ENCODE measurements at places on chromosomes 1 and 21.

GRCh38 chr1:239939602-239940001 lies 152.1 kb upstream of the FMN2 start:
- DNase-seq, result no peak

DNA sequence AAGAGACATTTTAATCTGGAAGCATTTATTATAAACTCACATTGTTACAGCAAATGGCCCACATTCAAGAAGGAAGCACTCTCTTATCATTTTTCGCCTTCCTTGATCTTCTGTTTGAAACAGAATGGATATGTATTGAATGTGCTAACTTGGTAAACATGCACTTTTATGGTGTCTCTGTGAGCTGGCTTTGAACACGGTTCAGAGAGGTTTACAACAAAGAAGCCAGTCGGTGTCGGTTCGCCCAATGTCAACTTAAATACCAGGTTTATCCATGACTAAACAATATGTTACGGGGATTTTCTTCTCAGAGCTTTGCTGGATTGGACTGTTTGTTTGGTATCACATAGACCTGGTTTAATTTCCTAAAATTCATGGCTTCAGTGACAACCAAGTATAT lies 226.4 kb downstream of the TGFB2 start:
- DNase-seq, result no peak

GRCh38 chr1:247145279-247145678 lies 26.5 kb downstream of the ZNF124 start:
- DNase-seq, result no peak

DNA sequence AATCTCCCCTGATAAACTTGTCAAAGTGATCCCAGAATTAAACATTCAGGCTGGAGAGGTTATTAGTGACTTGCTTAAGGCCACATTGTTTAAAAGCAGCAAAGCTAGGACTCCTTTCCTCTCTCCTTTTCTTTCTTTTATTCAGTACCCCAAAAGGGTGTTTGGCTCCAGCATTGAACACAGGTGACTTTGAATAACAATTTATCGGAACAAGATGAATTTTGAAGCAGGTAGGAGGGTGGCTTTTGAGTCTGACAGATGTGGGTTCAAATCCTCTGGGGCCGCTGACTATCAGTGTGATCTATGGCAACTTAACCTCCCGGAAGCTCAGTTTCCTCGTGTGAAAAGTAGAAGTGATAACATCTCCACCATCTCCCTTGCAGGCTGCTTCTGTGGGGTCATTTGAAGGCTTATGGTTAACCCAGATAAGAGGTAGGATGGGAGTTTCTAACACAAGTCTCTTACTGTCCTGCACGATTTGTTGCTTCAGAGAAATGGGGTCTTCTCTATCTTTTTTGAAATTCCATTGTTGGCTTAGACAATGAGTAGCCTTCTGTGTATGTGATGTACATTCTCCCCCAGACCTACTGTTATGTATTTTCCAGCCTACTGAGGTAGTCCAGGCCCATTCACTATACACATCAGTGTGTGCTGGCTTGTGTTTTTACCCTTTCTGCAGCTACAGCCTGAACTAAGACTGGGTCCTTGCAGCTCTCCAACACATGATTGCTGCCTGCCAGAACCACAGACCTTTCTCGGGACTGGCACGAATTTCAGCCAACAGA lies 29.0 kb downstream of the JUN start:
- no peak for DNase-seq

DNA sequence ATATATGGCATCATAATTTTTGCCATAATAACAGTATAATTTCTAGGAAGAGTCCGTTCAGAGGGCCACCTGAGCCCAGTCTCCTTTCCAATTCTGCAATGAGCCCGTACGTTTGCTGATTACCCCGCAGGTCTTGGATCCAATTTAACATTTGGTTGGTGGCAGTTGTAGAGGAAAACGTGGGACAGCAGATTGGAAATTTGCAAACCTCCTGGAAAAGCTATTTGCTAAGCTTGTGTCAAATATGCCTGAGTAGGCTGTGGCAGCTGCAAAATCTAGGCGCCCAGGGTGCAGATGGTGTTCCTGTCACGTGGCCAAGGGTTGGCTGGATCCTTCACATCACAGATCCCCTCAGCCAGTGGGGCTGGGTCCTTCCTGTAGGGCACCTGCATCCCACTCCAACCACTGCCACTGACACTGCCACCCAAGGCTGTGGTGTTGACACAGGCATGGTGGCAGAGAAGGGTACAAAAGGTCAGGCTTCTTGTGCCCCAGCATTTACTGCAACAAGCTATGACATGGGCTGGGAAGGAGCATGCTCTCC lies 174.8 kb upstream of the SYT6 start:
- no peak for DNase-seq

GRCh38 chr21:42234464-42235241 lies 15.7 kb downstream of the ABCG1 start:
- no peak for DNase-seq

DNA sequence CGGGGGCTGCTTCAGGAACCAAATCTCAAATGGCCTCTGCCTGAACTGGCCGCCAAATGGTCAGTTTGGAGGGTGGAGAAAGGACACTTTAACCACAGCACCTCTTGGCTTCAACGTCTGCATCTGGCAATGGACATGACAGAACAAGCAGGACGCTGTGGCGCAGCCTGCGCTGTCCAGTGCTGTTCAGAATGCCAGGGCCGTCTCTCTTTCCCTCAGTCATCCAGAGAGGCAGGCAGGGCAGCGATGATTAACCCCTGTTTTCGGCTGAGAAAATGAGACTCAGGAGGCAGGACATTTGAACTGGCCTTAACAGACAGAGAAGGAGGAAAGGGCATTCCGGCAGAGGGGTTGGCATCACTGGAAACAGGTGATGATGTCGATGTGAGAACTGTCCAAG lies 48.6 kb downstream of the GLIS1 start:
- DNase-seq, result no peak

- no peak for DNase-seq
Measured at GRCh38 chr1:107674486-107674885, 290.5 kb downstream of the VAV3 start.

DNA sequence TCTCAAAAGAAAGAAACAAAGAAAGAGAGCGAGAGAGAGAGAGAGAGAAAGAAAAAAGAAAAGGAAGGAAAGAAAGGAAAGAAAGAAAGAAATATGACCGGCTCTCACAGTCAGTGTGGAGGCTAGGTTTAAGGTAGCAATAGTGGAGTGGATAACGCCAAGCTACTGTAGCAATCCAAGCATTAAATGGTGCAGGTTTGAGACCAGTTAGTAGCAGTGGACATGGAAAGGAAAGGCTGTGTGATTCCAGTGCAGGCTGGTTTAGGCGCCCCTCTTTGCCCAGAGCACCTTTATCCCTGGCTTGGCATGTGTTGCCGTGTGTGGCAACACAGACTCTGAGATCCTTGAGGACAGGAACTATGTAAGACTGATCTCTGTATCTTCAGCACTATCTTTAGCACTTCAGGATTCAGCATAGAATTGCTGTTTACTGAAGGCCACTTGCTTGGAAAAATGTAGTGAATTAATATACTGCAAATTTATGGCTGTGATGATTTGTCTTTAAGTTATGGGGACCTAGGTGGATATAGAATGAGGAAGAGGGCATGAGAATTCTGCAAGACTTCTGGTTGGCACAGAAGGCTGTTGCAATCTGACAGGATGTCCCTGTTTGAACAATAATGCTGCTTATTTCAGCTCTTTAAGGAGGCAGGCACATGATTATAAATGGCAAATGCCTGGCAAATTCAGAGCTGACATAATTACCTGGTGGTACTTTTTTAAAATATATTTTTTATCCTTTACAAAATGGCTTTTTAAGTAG lies 10.8 kb upstream of the OSBPL9 start:
- no peak for DNase-seq

- DNase-seq, result no peak
Measured at GRCh38 chr1:153364766-153365666, 7.4 kb downstream of the S100A9 start.

GRCh38 chr21:32834211-32834915 lies 62.8 kb upstream of the PAXBP1 start:
- DNase-seq, result no peak

- DNase-seq, result no peak
Measured at GRCh38 chr1:40036574-40036973, 4.0 kb upstream of the CAP1 start.

DNA sequence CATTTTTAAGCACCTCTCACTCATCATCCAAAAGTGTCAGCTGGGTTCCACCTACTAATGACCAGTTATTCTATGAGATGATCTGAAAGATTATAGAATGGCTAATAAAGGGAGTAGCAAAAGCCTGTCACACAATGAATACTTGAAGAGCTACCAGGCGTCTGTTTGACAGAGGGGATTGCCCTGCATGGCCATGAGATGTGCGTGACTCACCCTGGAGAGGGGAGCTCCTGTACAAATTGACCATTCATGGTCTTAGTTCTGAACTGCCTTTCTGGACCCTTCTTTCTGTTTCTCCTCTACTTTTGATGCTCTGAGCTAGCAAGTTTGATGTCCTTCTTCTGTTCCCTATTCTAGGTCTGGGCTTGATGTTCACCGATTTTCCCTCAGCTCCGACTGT lies 85.2 kb upstream of the ABCD3 start:
- no peak for DNase-seq

GRCh38 chr1:9235096-9235459 lies 504 bp downstream of the H6PD start:
- DNase-seq, result no peak

DNA sequence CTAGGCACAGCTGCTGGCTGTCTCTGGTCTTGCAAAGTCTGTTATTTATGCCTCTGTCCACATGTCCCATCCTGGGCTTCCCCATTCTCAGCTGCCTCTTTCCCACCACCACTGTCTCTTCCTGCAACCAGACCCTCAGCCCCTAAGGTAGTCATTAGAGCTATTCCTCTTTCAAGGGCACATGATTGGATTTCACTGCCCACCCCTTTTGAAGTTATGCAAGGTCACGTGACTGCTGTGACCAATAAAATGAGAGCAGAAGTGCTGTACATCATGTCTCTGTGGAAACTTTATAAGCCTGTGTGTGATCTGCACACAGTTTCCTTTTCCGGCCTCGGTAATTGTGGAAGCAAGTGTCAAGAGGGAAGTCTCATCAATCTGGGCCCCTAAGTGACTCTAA lies 136.6 kb upstream of the HMGB4 start:
- DNase-seq, result no peak

GRCh38 chr1:155859881-155860871 lies 809 bp downstream of the SYT11 start:
- peak; percentile 16 for DNase-seq
